ENCODE measurements at places on chromosomes 2 and 18.

DNA sequence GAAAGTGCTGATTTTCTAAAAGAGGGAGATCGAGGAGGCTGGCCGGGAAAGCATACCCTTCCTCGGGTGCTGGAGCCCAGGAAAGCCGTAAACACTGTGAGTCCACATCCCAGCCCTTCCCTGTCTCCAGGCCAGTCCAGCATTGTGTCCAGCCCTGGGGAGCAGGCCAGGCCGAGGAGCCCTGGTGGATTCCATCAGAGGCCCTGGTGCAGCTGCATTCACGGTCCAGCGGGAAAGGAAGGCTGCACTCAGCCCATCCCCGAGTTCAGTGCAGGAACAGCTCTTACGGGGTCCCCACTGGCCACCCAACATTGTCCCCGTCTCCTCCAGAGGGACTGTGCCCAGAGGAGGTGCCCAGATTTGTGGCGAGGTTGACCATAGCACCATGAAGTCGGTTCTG, 218.6 kb downstream of the KLHL29 start:
- DNase-seq = no peak

DNA sequence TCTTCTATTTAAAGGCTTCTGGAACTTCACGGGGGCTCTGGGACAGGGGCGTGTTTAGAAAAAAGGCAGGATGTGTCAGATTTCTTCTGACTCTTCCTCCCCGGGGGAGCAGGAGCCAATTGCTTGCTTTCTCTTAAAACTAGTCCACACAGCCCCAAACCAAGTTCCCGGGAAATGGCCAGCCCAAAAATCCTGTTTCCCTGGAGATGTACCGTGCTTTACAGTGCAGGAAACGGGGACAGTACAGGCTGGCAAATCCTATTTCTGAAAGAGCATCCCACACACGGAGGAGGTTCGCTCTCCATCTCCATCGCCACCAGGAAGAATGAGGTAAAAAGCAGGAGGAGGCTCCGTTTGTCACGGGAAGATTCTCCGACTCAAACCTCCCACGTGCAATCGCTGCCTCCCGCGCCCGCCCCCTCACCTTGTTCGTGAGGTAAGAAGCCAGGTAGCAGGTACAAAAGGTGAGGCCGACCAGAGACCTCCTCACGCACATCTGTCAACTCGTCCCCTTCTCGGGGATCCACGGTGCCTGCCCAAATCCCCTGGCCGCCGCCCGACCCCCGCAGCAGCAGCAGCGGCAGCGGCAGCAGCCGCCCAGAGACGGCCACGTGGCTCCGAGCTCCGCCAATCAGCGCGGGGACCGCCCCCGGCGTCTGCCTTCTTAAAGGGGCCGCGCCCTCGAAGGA, 15.6 kb upstream of the RIOK3 start:
- DNase-seq = peak; percentile 59

- DNase-seq = no peak
Observed at GRCh38 chr2:47221039-47221438, 65.9 kb upstream of the STPG4 start.

GRCh38 chr2:172096626-172097547, 5.8 kb downstream of the DLX2 start:
- no peak for DNase-seq

DNA sequence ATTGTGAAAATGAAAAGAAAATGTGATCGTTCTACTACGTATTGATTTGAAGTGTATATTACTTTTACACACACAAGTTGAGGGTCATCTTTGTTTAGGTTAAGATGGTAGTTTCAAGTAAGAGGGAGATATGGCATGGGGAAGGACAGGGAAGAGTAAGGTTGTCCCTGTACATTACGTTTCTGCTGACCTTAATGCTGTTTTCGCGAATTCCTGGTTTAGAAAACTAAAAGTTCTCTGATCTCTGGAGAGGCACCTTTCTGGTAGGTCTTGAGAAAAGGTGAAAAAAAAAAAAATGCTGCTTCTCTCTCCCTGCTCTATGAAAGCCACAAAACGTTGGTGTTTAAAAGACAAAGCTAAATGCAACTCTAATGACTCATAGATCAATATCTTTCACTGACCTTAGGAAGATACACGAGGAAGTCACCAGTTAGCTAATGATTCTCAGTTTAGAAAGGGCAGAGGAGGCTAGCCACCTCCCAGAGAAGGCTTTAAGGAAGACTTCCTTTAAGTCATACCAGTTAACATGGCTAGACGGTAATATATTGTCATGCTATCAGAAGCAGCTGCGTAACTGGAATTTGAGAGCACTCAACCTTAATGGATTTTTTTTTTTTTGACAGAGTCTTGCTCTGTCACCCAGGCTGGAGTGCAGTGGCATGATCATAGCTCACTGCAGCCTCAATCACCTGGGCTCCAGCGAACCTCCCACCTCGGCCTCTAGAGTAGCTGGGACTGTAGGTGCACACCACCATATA, 13.2 kb downstream of the TXNDC2 start:
- DNase-seq = no peak

- no peak for DNase-seq
Observed at GRCh38 chr2:180539541-180539940, 440.9 kb upstream of the UBE2E3 start.

DNA sequence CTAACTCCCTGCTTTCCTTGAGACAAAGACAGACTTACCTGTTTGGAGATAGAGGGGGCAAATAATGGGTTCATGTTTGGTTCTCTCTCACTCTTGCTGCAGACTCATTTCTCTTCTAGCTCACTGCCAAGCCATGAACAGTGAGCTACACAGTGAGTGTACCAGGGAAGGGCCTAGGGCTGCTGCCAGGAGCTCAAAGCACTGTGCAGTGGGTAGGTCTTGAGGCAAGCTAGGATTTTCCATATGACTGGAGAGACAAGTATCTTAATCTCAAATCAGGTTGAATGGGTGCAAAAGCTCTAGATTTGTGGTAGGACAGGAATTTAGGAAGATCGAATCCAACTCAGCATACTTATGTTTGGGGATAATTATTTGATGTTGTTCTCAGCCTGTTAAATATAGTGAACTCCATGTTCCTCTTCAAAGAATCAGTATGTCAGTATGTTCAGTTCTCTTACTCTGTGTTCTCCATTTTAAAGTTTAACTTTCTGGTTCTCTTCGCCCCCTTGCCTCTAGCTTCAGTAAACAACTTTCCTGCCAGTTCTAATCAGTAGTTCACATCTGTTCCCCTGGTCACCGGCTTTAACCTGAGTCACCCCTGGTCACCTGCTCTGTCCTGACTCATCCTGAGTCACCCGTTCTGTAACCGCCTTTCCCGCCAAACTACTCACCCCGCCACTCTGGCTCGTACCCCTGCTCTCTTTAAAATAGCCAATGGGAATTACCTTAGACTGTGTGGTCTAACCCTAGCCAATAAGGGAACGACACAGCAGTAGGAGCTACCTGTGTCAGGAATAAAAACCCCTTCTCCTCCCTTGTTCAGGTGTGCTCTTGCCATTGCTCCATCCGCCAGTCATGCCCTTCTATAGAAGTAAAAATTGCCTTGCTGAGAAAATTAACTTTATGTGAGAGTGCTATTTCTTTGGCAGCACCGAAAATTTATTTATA, 21.9 kb downstream of the SLC25A52 start:
- no peak for DNase-seq

- DNase-seq = no peak
Observed at GRCh38 chr2:46521215-46521683, 41.9 kb downstream of the TMEM247 start.

GRCh38 chr2:171136024-171136423, 24.7 kb downstream of the TLK1 start:
- DNase-seq = no peak

DNA sequence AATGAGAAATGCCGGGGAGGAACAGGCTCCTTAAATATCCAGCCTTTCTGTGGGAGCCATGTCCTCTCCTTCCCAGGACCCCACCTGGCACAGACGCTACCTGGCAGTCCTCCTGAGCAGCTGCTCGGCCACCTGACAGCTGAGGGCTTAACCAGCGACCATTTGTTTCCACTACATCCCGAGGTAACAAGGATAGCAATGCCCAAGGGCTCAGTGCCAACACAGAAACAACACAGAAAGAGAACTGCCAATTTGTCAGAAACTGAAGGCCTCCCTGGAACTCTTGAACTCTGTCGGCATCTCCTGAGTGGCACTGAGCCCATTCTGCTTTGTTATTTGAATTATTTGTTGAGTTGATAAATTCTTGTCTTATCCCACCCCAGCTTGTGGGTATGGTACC, 122.2 kb upstream of the ARHGAP28 start:
- DNase-seq = no peak

GRCh38 chr18:77123320-77124231, 9.0 kb downstream of the MBP start:
- no peak for DNase-seq

DNA sequence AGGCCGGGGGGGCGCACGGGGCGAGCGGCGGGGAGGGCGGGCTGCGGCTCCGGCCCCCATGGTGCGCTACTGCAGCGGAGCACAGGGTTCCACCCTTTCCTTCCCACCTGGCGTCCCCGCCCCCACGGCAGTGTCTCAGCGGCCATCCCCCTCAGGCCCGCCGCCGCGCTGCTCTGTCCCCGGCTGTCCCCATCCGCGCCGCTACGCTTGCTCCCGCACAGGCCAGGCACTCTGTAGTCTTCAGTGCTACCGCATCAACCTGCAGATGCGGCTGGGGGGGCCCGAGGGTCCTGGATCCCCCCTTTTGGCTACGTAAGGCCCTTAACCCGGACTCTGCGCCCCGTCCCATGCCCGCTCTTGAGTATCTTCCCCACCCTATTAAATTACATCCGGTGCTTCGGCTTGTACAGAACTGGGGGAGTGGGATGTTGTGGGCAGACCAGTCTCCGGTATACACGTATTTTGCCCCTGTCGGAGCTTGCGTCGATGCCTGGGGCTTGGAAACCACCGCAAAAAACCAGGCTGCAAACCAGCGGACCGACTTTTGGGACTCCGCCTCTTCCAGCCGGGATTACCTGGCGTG, 598 bp upstream of the WBP1 start:
- DNase-seq = peak; percentile 66

GRCh38 chr2:215624423-215624829, 188.6 kb upstream of the FN1 start:
- no peak for DNase-seq

DNA sequence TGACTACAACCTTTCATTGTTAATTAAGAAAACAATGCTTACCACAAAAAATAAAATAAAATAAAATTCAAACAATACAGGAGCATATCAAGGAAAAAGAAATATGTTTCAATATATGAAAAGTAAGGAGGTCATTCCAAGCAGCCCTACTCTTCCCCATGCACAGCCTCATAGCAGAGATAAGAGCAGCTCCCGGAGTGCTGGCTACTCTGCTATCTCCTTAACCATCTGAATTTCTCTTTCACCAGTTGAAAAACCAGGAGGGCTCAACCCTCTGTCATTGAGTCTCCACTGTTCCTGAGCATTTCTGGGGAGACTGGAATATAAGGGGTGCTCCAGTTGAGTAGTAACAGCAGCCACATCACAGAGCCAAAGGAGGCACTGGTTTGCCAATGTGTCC, 201.4 kb downstream of the TCF4 start:
- DNase-seq = no peak

GRCh38 chr2:73897240-73897583, 4.4 kb downstream of the ACTG2 start:
- no peak for DNase-seq

DNA sequence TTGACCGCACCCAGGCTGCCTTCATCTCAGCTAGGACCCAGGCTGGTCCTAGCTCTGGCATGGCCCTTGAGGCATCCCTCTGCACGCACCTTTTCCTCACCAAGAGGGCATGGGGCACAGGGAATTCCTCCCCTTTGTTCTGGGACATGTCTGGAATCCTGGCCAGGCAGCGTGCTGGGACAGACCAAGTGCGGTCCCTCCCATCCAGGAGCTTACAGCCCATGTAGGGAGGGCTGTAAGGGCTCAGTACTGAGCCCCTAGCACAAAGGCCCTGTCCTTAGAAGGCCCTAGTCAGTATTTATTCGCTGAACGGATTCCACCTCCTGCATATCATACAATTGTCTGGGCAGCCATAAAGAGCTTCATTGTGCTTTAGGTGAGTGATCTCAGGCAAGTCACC, 3.0 kb downstream of the TMEM37 start:
- DNase-seq = no peak

DNA sequence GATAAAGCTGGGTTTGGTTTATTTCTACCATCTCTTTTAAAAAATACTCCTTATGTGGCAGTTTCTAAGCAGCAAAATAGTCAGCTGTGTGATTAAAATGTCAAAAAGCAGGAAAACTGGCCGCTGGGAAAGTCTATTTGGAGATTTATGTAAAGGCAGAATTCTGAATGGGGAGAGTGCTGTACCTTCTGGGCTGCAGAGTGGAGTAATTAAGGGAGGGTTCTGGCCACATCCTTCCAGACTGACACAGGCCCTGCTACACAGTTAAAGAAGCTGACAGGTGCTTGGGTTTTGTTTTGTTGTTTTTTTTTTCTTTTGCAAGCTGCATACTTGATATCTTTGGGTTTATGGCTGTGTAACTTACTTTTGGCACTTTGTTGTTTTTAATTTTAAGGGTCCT, 157.2 kb downstream of the WDSUB1 start:
- DNase-seq = no peak

GRCh38 chr18:31040686-31041270, 1.8 kb downstream of the DSC3 start:
- DNase-seq = no peak

DNA sequence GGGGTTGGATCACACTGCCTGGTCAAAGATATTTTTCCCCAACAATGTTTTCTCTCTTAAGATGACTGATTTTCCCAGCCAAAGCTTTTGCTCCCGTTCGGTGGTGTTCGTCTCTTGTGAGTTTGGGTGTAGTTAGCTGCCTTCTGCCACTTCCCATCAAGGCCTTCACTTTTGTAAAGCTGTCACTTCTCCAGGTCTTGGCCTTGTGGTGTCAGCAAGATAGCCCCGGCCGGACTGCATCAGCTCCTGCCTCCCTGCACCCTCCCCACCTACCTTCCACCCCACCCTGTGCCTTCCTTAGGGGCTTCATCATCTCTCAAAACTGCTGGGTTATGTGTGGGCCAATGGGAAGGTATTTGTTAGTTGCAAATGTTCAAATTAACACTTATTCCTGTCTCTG, 228.9 kb downstream of the BCL11A start:
- no peak for DNase-seq

GRCh38 chr2:172427990-172428831, 825 bp downstream of the ITGA6 start:
- peak; percentile 28 for DNase-seq

- DNase-seq = no peak
Observed at GRCh38 chr2:71898851-71899681, 248.6 kb downstream of the CYP26B1 start.
